Hematopoietic multipotent progenitor cell treated with erythropoietin and hydrocortisone succinate and interleukin-3 and kit ligand, for 8 days (in vitro differentiated cells): ENCODE measurements at places on chromosomes 7 and 10.

GRCh38 chr7:79897166-79897565 lies 237.5 kb upstream of the GNAI1 start:
- no peak for DNase-seq

DNA sequence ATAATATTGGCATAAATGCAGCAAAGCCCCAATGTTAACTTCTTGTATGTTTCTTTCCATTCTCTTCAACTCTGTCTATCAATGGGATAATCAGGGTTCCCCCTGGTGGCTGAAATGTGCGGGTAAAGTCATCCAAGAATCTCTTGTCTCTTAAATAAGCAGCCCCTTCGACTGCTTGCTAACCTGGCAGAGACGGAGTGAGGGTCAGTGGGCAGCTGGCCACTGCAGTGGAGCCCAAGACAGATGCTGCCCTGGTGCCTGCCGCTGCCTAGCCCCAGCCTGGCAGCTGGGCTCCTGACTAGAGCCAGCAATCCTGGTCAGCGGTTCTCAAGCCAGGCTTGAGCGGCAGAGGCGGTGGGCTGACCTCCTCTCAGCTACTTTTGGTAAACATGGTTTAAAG lies 248.9 kb downstream of the COBL start:
- DNase-seq, result peak; percentile 70

- DNase-seq, result no peak
These were observed 880 bp upstream of the MGAM2 start for GRCh38 chr7:142110638-142111037.

- peak; percentile 92 for DNase-seq
These were observed 1.4 kb upstream of the LCOR start for GRCh38 chr10:96830511-96831199.

DNA sequence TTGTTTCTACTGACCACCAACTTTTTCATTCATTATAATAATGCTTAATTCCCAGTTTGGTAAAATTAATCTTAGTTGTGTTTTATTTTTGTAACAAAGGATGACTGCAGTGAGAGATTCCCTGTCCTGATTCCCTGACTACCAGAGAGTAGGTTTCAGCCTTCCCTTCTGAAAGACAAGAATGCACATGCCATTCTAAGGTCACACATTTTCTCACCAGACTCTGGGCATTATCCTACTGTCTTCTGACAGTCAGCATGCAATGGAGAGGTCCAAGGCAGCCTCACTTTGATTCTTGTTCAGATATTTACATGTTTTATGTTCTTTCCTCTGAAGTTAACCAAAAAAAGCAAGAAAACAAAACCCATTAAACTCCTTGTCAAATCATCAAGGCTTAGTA lies 372.7 kb upstream of the CDC14C start:
- DNase-seq, result no peak

DNA sequence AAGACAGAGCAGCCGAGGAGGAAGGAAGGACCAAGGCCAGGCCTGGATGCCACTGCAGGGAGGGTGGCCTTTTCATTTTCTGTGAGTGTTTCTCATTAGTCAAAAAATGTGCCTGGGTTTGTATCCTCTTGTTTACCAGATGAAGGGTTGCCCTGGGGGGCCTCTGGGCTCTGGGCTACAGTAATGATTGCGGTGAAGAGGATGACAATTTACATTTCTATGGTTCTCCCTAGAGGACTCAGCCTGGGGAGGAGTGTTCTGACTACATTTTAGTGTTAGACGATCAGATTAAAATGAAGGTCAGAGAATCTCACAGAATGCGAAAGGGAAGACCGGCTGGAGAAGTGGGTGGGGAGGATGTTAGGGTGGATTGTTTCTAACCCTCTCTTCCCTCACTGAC lies 108.0 kb upstream of the KMT2C start:
- DNase-seq, result no peak

DNA sequence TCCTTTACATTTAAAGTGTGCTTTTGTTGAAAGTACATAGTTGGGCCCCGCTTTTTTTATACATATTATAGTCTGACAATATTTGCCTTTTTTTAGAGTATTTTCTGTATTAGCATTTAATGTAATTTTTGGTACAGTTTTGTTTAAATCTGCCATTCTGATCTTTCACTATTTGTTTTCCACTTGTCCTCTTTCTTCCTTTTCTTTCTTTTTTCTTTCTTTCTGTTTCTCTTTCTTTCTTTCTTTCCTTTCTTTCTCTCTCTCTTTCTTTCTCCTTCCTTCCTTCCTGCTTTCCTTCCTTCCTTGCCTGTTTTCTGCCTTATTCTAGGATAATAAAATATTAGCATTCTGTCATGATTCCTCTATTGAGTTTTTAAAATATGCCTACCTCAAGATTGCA lies 9.5 kb downstream of the LIPK start:
- no peak for DNase-seq

- DNase-seq, result no peak
These were observed 243.8 kb downstream of the TCERG1L start for GRCh38 chr10:131067690-131068089.

GRCh38 chr10:22017283-22018020 lies 13.9 kb upstream of the DNAJC1 start:
- peak; percentile 73 for DNase-seq

GRCh38 chr10:84541289-84541637 lies 212.9 kb downstream of the CCSER2 start:
- DNase-seq, result peak; percentile 20

GRCh38 chr7:49775065-49775948 lies 1.9 kb downstream of the VWC2 start:
- DNase-seq, result no peak

- no peak for DNase-seq
These were observed 44.7 kb downstream of the MYO3A start for GRCh38 chr10:25978771-25979170.

- no peak for DNase-seq
These were observed 7.5 kb upstream of the CFTR start for GRCh38 chr7:117472335-117472734.
